ENCODE measurements at places on chromosomes 3 and 15.
A peak's percentile ranks its signal among the peaks of the same experiment; 100 is the strongest.

DNA sequence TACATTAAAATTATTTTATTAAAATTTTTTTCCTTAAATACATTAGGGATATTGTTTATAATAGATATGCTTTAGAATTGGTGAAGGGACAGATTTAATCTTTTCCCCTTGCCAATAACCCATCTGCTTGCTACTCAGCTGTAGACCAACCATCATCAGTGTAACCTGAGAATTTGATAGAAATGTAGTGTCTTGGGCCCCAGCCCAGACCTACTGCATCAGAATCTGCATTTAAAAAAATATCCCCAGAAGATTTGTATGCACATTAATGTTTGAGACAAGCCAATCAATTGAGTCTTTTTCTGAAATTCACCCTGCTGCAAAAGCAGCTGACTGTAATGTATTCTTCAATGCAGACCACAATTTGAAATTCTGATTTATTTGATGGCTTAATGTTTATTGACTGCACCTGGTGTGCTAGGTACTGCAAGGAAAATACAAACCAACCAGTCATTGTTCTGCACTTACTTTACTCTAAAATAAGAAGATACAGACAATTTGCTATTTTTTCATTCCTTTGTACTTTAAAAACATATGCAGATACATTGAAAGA, 190.7 kb upstream of the SGO1 start:
- no peak for DNase-seq

DNA sequence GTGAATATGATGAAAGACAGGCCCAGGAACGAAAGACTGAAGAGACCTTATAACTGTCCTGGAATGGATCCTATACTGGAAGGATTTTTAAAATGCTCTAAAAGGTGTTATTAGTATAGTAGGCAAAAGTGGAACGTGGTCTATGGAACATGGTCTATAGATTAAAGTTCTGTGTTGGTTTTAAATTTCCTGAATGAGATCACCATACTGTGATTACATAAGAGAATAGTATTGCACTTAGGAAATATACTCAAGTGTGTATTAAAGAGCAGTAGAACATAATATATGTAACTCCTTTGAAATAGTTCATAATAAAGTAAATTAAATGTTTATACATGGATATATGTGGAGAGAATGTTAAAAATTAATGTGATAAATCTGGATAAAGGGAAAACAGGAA, 68.2 kb downstream of the SPRED1 start:
- DNase-seq, result no peak

- DNase-seq, result no peak
These were observed 162.2 kb upstream of the ST8SIA2 start for GRCh38 chr15:92231461-92231860.

DNA sequence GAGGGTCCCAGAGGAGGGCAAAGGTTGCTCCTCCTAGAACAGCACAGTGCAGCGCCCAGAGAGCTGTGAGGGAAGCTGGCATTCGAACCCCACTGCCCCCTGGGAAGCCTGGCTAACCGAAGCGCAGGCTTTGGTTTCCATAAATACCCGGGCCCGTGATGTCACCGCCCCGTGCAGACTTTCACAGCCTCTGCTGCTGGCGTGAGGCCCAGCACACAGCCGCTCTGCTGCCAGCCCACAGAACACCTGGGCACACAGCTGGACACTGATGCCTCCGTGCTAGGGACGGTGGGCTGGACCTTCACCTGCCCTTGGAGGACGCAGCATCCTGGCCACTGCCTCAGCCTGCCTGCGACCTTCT, 1.0 kb downstream of the IQSEC1 start:
- DNase-seq, result no peak

- no peak for DNase-seq
These were observed 9.9 kb upstream of the RFT1 start for GRCh38 chr3:53139906-53140846.

GRCh38 chr15:62306851-62307504, 141.9 kb upstream of the C2CD4B start:
- DNase-seq, result peak; percentile 64

- peak; percentile 83 for DNase-seq
These were observed 10.6 kb downstream of the XXYLT1 start for GRCh38 chr3:195260280-195260905.

DNA sequence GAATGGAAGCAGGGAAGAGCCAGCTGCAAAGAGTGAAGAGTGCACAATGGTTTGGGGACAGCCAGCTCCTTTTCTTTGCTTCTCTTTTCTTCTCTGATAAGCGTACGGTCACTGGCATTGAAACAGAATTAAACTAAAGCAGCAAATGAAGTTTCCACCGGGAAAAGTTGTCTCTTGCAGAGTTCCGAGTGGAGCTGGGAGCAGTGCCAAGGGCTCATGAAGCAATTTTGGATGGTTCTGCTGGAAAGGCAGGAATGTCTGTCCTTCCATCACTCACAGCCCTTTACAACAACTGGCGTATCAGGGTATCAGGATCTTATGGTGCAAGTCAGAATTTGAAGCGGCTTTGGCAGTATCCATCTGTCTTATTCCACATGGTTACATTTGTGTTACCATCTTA, 1042.9 kb downstream of the NTRK3 start:
- no peak for DNase-seq

DNA sequence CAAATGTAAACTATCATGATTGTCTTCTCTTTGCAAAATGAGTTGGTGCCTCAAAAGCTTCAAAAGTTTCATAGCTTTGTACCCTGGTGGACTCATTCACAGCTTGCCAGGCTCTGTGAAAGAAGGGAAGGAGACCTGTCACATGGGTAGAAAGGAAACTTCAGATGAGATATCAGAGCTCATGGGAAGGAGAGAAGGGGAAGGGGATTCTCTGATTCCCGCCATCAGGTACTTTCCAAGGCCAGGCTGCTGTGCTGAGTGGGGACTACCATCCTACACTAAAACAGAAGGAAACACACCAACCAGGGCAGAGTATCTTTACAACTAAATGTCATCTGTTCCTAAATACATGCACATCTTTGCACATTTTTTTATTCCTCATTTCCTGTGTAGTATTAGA, 9.2 kb downstream of the ILDR1 start:
- no peak for DNase-seq

GRCh38 chr15:78224023-78224411, 10.3 kb downstream of the ACSBG1 start:
- DNase-seq, result no peak

- no peak for DNase-seq
These were observed 456.2 kb upstream of the THBS1 start for GRCh38 chr15:39124553-39125171.

- DNase-seq, result no peak
These were observed 358.4 kb upstream of the PROK2 start for GRCh38 chr3:72143322-72143721.

DNA sequence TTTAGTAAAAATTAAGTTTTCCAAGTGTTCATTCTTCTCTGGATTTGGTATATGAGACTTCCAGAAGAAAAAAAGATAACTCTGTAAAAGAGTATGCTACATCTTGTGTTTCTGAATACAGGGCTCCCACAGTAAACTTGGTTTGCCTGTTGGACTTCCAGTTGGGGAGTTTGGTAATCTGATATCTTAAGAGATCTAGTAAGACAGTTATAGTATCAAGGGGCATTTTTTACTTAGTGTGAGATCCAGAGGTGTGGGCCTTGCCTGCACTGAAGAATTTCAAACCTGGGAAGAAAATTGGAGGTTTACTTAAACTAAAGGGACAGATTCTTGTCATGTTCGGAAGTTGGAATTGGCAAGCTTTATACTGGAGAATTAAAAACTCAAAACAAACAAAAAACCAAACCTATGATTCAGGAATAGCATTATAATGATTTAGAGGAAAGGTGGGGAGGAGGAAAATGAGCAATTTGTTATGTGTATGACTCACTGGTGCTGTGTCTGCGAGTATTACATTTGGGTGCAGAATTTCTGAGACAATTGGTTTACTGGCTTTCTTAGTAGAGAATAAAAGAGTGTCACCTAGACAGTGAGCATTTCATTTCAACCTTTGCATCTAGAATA, 58.9 kb upstream of the ULK4 start:
- peak; percentile 58 for DNase-seq

GRCh38 chr3:147656023-147656422, 246.9 kb downstream of the ZIC1 start:
- DNase-seq, result peak; percentile 59

DNA sequence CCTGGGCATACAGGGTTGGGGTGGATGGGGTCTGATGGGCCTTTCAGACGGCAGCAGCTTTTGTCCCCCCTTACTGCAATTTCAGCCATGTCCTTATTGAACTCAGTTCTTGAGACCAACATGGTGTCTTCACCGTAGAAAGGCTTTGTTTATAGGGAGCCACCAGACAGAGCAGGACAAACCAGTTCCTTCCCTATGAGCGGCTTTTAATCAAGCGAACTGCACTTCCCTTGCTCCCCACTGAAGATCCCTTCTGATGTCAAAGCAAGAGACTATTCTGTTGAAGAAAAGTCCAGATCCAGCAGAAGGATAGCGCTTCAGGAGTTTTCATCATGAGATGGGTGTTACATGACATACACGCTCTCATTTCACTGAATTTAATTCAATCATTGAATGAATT, 100.4 kb downstream of the CD47 start:
- DNase-seq, result no peak

DNA sequence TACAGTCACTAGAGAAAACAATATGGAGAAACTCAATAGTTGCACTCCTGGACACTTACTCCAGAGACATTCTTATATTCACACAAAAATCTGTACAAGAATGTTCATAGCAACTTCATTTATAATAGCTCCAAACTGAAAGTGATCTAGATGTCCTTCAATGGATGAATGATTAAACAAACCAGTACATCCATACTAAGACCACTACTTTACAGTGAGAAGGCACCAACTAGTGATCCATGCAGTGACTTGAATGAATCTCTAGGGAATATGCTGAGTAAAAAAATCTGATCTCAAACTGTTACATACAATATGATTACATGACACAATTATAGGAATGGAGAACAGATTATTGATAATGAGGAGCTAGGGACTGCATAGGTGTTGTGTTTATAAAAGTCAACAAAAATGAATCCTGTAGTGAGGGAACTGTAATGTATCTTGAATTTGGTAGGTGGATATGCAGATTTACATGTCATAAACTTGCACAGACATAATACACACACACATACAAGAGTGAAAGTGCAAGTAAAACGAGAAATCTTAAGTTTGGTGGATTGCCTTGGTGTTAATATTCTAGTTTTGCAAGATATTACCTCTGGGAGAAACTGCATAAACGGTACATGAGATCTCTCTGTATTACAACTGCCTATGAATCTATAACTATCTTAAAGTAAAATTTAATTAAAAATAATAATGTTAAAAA, 85.7 kb downstream of the SPATA16 start:
- no peak for DNase-seq

GRCh38 chr3:100263583-100263982, 2.8 kb downstream of the TBC1D23 start:
- no peak for DNase-seq

DNA sequence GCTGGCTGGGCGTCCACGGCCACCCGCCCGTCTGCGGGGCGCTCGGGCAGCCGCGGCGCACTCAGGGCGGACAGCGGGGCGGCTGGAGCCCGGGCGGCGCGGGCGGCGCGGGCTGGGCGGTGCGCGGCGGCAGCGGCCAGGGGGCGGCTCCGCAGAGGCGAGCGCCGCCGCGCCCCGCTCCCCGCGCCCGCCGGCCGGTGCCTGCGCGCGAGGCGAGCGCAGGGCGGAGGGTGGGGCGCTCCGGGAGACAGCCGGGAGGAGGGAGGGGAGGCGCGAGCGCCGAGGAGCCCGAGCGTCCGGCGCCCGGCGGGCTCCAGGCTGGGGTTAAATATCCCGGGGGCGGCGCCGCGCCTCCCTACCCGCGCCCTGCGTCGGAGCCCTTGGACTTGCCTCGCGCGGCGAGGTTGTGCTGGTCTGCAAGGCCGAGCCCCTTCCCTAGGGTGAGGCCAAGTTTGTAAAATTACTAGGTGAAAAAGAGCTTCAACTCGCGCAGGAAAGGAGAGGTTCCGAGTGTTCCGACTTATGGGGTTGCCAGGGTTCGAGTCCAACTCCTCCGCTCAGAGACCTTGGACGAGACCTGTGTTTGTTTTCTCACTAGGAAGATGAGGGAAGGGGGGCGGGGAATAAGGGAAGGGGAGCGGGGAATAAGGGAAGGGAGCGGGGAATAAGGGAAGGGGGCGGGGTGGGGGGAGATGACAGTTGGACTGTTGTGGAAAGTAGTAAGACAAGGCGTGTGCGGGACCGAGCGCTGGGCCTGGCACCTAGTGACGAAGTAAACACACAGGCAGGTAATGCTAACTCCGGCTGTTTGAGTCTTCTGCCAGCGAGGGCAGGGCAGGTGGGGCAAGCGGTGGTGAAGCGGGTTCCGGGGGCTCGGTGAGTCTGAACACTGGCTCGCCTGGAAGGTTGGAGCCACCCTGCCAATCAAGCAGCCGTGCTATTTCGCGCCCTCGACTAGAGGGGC, at the start of gene TNFAIP8L3:
Gene TNFAIP8L3 (minus strand): TSS at position 301 of the 964 bp plus-strand sequence. CDS start 311 bp downstream, outside the sequence.
- DNase-seq, result no peak

DNA sequence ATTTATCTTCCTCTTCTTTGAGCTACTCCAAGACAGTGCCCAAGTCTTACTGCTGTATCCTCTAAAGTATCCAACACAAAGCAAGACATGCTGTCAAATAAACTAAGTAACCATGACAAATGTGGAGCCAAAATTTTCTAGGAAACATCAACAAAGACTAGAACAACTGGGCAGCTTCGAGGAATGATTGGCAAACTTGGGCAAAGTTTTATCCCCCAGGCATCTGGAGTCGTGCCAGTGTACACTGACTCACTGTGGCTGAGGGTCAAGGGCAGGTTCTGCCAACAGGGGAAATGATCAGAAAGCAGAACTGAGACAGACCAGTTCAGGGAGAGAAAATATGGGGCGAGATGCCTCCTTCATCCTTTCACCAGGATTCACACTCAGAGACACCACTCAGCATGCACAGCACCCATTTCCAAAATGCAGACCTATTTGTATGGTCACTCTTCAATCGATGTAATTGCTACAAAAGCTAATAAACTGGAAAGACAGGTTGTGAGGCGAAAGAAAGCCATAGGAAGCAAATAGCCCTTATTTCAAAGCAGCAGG, 65.8 kb downstream of the MB21D2 start:
- peak; percentile 40 for DNase-seq

GRCh38 chr3:161310649-161311423, 60.5 kb downstream of the SPTSSB start:
- DNase-seq, result no peak

DNA sequence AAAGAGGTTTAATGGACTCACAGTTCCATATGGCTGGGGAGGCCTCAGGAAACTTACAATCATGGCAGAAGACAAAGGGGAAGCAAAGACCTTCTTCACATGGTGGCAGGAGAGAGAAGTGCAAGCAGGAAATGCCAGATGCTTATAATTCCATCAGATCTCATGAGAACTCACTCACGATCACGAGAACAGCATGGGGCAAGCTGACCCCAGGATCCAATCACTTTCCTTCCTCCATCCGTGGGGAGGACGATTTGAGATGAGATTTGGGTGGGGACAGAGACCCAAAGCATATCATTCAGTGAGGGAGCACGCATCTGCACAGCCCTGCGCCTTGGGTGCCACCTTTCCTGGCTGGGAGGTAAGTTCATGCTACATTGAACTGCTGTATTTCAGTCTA, 234.1 kb upstream of the ATP10A start:
- DNase-seq, result no peak

Measured in SW480 (cell line).